ENCODE measurements at places on chromosomes 6 and 20. TPM values are rescaled to one million over a fixed set of nuclear protein-coding genes. Genes with fewer than 3 reads are reported as not detected.

PAK5 gene
- not detected for total RNA-seq

FAM83D gene
- total RNA-seq: 4.8 TPM

NKX2-4 gene
- not detected for total RNA-seq

WTAP gene
- 72.3 TPM for total RNA-seq

PPP1R3G gene
- total RNA-seq: 2.6 TPM

PNPLA1 gene
- total RNA-seq: not detected

GPR6 gene
- not detected for total RNA-seq

FNDC11 gene
- 0.25 TPM for total RNA-seq

EPB41L2 gene
- 59.9 TPM for total RNA-seq

NRSN1 gene
- not detected for total RNA-seq

PXMP4 gene
- 6.4 TPM for total RNA-seq

MUCL3 gene
- total RNA-seq: not detected

SYNGAP1 gene
- 32.6 TPM for total RNA-seq

NT5E gene
- 43.1 TPM for total RNA-seq

DNA sequence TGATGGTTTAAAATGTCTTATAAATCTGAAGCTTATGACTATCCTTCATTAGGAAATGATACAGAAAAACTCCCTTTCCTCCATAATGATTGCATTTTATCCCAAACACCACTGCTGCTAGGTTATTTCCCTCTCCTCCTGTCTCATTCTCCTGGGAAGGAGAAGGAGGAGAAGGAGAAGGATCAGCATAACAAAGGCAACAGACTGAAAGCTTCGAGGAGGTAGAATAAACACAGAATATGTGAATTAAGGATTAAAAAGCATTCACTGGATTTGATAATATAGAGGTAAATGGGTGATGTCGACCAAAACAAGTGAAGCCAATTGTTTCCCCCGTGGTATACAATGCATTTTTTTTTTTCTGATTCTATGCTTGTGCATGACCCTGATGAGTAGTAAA is 82.0 kb downstream of the WASF1 start:
- H3K27ac ChIP-seq: peak overlapping the region; percentile 41
- H3K4me1 ChIP-seq: peaks cover 20% of the 10 kb centered on the region

DNA sequence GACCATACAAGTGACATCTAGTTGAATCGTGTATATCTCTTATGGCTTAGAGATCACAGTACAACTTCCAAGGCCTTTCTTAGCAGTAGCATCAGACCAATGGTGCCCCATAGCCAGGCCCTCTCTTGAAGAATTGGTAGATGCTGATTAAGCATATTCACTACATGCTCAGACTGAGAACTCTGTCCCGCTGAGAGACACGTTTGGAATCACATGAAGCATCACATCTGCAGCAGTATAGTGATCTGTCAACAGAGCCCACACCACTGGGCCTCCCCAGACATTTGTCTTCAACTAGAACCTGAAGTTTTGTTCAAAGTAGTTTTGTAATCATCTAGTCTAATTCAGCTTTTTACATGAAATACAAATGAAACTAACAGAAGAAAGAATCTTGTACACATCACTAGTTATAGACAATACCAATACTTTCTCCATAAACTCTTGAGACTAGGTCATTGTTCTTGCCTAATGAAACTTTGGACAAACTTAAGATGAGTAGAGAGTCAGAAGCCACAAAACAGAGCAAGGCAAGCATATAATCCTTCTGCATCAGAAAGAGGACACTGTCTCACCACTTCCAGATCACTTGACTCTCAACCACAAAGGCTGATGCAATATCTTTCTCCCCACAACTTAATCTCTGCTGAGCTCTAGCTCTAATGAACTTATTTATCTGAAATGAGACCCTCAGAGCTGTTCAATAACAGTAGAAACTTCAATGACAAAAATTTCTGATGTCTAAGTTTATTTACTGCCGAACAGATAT is 182.7 kb downstream of the TBX18 start:
- no peak for DNase-seq
- no peak overlapping the region for H3K4me3 ChIP-seq
- peaks cover 21% of the 10 kb centered on the region for H3K4me1 ChIP-seq

- peak overlapping the region; percentile 76 for H3K4me3 ChIP-seq
- peak overlapping the region; percentile 95 for H3K27ac ChIP-seq
- H3K4me1 ChIP-seq: peaks cover 46% of the 10 kb centered on the region
- no peak for DNase-seq
These were observed 2.3 kb downstream of the ZBTB2 start for GRCh38 chr6:151388997-151389617.

DNA sequence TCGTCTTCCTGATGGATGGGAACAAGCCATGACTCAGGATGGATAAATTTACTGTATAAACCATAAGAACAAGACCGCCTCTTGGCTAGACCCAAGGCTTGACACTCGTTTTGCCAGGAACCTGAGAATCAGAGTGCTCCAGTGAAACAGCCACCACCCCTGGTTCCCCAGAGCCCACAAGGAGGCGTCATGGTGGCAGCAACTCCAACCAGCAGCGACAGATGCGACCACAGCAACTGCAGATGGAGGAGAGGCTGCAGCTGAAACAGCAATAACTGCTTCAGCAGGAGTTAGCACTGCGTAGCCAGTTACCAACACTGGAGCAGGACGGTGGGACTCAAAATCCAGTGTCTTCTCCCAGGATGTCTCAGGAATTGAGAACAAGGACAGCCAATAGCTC is 100.9 kb upstream of the SAMD5 start:
- no peaks in the 10 kb centered on the region for H3K27me3 ChIP-seq
- H3K4me3 ChIP-seq: no peak overlapping the region

GRCh38 chr6:105483492-105483891 is 80.6 kb upstream of the PREP start:
- no peak overlapping the region for H3K4me3 ChIP-seq
- peaks cover 2% of the 10 kb centered on the region for H3K27me3 ChIP-seq
- peaks cover 32% of the 10 kb centered on the region for H3K4me1 ChIP-seq
- no peak overlapping the region for H3K27ac ChIP-seq
- no peaks in the 10 kb centered on the region for H3K36me3 ChIP-seq

- H3K4me3 ChIP-seq: no peak overlapping the region
- no peaks in the 10 kb centered on the region for H3K27me3 ChIP-seq
- no peaks in the 10 kb centered on the region for H3K36me3 ChIP-seq
- H3K27ac ChIP-seq: no peak overlapping the region
These were observed 691.7 kb upstream of the SLC35B3 start for GRCh38 chr6:9126878-9127560.

DNA sequence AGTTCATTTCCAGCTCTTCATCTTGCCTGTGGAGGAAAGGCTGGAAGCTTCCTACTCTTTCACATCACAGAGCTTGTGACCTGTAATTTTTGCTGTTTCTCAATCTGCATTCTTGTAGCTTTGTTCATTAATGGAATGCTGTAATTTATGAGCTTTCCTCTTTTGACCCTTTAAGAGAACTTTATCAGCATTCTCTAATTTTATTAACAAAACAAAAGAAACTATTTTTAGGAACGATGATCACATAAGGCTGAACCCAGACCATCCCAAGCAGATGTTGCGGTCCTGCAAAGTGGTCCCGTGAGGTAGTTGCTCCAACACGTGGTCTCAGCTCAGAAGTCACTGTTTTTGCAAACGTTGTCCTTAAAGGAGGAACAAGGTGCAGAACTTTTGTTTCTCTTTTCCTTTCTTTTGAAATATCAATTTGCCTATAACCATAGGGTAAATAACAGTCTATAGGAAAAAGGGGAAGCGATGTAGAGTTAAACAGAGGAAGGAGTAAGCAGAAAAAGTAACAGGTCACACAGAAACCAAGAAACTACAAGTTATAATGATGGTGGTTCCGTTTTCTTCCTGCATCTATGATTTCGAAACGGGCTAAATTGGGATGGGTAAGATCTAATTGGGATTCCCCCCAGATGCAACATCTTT is 121.3 kb upstream of the PHACTR1 start:
- H3K36me3 ChIP-seq: no peaks in the 10 kb centered on the region
- no peak for DNase-seq
- H3K27me3 ChIP-seq: no peaks in the 10 kb centered on the region
- H3K4me3 ChIP-seq: no peak overlapping the region
- H3K4me1 ChIP-seq: peaks cover 30% of the 10 kb centered on the region

DNA sequence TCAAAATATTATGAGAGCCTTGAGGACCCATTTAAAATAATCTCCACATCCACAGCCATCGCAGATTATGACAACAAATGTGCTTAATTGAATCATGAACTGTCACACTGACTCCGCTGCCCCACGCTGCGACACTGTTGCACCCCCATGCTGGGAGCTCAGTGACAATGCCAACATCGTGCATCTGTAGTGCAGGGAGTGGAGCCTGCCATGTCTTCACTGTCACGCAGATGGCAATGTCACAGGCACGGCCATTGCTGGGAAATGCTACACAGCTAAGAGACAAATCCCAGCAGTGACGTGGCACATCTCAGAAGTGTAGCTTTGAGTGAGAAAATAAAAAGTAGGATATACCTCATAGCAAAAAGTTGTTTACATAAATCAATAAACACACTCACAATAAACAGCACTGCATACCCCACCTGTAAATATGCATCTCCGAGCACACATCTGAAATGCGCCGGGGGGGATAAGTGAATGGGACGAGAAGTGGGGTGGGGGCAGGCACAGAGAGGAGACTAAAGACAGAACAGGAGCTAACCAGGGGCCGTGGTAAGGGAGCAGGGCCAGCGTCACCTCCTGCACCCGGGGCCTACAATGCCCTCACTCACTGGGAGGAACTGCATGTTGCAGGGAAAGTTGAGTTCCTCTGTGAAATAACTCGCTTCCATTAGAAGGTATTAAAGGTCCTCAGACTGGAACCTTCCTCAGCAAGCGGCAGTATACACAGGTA is 349.9 kb downstream of the THBS2 start:
- peaks cover 3% of the 10 kb centered on the region for H3K36me3 ChIP-seq
- DNase-seq: no peak
- H3K27me3 ChIP-seq: peaks cover 1% of the 10 kb centered on the region
- no peak overlapping the region for H3K4me3 ChIP-seq
- no peak overlapping the region for H3K27ac ChIP-seq

DNA sequence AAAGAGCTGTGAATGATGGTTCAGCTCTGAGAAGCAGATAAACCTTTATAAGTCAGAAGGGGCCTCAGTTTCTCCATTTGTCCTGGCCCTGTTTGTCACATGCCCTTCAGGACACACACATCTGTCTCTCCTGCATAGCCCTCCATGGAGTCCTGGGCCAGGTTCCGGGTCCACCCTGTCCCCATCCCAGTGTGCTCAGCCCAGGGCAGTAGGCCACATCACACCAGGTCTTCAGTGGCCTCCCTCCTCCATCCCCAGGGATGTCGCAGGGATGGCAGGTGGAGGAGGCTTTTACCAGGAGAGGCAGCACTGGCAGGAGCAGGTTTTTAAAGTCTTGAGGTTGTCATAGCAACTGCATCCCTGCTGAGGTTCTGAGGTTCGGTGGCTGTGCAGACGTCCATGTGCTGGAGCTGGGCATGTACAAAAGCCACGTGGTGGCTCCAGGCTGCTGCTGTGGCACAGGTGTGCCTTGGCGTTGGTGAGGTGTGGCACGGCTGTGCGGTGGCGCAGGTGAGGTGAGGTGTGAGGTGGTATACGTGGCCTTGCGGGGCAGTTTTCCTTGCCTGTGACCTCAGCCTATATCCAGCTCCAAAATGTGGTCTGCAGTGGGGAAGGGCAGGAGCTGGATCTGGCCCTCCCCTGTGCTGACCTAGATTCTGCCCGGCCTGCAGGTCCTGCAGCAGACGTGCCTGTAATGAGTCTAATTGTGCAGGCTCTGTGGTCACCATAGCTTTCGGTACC is 8.0 kb upstream of the NPBWR2 start:
- peak; percentile 85 for DNase-seq
- H3K27ac ChIP-seq: no peak overlapping the region
- H3K27me3 ChIP-seq: no peaks in the 10 kb centered on the region
- H3K4me1 ChIP-seq: peaks cover 4% of the 10 kb centered on the region
- H3K36me3 ChIP-seq: no peaks in the 10 kb centered on the region

DNA sequence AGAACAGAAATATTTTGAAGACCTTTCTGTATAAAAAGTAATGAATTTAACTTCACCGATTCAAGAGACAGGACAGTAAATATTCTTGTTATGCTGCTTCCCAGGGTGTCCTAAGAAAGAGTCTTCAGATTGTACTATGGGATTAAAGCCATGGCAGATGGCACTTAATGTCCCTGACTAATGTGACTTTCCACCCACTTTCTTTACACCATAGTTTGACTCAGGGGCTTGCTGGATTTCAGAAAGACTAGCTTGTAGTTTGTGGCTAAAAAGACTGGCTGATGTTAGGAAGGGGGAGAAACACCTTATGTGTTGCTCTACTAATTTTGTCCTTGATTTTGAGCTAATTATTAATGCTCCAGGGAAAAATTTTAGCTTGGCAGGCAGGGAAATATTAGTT is 75.9 kb downstream of the UTRN start:
- no peak overlapping the region for H3K27ac ChIP-seq
- no peak for DNase-seq
- H3K4me1 ChIP-seq: peaks cover 44% of the 10 kb centered on the region
- no peak overlapping the region for H3K4me3 ChIP-seq
- H3K36me3 ChIP-seq: no peaks in the 10 kb centered on the region
- H3K27me3 ChIP-seq: no peaks in the 10 kb centered on the region

- peaks cover 30% of the 10 kb centered on the region for H3K4me1 ChIP-seq
- no peaks in the 10 kb centered on the region for H3K27me3 ChIP-seq
- H3K36me3 ChIP-seq: no peaks in the 10 kb centered on the region
- no peak overlapping the region for H3K4me3 ChIP-seq
- no peak overlapping the region for H3K27ac ChIP-seq
These were observed 133.4 kb downstream of the CEBPB start for GRCh38 chr20:50323777-50324775.

DNA sequence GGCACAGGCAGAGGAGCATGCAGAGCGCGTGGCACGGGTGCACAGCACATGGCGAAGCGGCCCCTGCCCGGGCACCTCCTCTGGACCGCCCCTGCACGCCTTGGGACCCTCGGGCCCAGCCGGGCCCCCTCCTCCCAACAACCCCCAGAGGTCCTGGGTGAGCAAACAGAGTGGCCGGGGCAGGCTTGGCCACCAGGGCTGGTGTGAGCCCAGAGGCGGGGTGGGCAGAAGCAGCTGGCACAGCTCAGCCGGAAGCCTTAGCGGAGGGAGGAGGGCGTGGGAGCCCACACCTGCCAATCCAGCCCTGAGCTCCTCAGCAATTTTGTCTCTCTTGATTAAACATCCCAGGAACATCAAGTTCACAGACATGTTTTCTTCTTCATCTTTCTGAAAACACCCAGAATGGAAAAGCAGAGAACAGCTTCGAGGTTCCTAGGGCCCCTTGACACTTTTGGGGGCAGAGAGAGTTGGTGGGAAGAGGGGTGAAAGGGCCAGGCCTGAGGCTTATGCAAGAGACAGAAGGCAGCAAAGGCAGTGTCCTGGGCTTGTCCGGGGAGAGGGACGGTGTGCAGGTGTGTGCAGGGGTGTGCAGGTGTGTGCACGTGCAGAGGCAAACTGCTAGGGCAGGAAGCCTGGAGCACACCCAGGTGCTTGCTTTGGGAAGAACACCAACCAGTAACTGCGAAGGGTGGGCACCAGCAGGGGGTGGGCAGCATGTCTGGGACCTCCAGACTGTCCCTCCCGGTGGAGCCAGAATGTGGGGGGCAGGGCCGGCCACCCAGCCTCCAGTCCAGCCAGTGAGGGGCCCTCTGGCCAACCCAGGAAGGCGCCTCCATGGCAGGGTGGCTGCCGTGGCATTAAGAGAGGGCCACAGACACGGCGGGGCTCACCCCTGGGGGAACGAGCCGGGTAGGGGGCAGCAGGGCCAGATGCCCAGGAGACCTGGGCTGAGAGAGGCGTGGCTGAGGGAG is 4.8 kb downstream of the HRH3 start:
- no peaks in the 10 kb centered on the region for H3K36me3 ChIP-seq
- H3K27me3 ChIP-seq: peaks cover 28% of the 10 kb centered on the region
- H3K27ac ChIP-seq: no peak overlapping the region
- peaks cover 7% of the 10 kb centered on the region for H3K4me1 ChIP-seq

- DNase-seq: no peak
- no peak overlapping the region for H3K27ac ChIP-seq
- no peaks in the 10 kb centered on the region for H3K36me3 ChIP-seq
- H3K27me3 ChIP-seq: peaks cover 22% of the 10 kb centered on the region
These were observed 33.2 kb downstream of the MAP7 start for GRCh38 chr6:136517002-136517401.

- H3K4me1 ChIP-seq: no peaks in the 10 kb centered on the region
These were observed 277.2 kb downstream of the FRK start for GRCh38 chr6:115783402-115784061.
